ENCODE measurements at places on chromosomes 1 and 21.

GRCh38 chr1:30001732-30002039 is 721.7 kb downstream of the MATN1 start:
- DNase-seq = no peak

DNA sequence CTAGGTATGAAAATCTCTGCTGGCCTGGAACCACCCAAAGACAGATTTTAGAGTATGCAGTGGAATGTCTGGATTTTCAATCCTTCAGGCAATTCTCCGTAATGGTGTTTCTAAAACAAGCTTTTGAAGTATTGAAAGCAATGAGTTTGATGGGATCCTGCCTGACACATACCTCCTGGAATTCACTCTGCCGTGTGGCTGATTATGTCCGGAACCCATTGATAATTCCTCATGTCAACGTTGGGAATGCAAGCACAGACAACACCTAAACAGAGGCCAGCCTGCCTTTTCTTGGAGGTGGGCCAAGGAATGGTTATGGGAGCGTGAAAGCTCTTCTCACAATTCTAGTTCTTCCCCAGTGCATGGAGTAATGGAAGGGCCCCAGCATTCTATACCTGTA is 168.9 kb upstream of the HMCN1 start:
- no peak for DNase-seq

- no peak for DNase-seq
These were observed 14.4 kb upstream of the ZNF362 start for GRCh38 chr1:33241866-33242265.

GRCh38 chr1:53326598-53327181 is 1.2 kb downstream of the LRP8 start:
- no peak for DNase-seq

- DNase-seq = no peak
These were observed 30.1 kb downstream of the RHEX start for GRCh38 chr1:206082831-206083695.

DNA sequence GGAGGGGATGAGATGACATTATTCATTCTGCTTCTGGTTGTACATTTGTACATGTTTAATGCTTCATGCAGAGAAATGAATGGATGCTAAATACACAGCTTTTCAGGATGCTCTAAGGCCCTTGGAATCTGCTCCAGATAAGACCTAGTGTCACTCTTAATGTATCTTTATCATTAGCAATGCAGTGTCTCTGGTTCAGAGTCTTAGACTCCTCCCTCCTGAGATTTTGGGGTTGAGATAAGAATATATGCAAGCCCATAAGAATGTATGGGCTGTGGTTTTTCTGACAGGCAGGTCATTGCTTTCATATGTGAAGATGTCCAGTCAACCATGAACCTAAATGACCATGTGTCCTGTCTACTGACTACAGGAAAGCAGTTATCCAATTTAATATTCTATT is 415.5 kb downstream of the RPS6KC1 start:
- no peak for DNase-seq

GRCh38 chr1:10669570-10669969 is 126.9 kb downstream of the CASZ1 start:
- no peak for DNase-seq

DNA sequence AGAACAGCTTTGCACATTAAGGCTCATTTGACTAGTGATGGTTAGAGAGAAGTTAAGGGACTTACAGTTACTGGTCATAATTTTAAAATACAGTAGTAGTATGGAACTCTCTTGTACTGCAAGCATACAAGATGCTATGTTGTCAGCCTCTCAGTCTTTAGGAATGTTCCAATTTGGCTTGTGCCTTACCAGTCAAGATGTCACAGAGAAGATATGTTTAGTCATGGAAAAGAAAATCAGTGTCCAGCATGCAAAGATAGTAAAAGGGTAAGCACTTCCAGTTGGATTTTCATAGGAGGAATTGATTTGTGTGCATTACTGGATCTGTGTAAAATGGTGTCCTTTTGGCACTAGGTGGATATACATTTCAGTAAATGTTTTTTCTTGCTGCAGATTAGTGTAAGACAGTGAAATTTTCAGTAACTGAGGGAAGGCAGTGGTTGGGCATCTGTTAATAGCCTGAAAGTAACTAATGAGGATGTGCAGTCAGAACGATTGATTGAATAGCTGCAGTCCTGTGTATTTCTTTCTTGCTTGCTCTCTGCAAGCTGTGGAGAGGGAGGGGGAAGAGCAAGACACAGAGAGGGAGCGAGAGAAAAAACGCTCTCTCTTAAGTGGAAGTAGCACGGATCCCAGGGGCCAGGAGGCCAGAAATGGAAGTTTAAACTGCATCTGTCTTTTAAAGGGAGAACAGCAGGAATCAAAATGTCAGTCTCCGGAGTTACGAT is 108.2 kb downstream of the CLEC20A start:
- no peak for DNase-seq

All from left colon (tissue), 2 donors.